ENCODE measurements at places on chromosomes 1 and 21. TPM values are rescaled to one million over a fixed set of nuclear protein-coding genes. Genes with fewer than 3 reads are reported as not detected.
A peak's percentile ranks its signal among the peaks of the same experiment; 100 is the strongest.

Gene NUAK2
- total RNA-seq: 2.0 TPM

Gene FCRL2
- 0.20 TPM for total RNA-seq

Gene CHRNB2
- total RNA-seq: 0.79 TPM

Gene C8B
- total RNA-seq: not detected

Gene CCDC185
- total RNA-seq: not detected

Gene MAP3K21
- total RNA-seq: 1.5 TPM

Gene AMPD1
- total RNA-seq: 8.2 TPM

Gene OR2M4
- total RNA-seq: not detected

Gene OR10R2
- not detected for total RNA-seq

DNA sequence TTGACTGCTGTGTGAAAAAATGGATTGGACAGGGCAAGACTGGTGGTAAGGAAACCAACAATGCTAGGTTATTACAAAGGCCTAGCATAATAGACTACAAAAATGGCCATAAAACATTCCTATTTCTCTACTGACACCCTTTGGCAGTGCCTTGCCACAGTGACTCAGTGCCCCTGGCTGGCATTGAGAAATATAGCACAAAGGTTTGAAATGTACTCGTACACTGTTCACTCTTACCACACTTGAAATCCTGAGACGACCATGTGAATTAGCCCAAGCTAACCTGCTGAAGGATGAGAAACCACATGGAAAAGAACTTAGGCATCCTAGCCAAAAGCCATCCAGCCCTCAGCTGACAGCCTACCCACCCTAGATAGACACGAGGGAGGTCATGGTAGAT is 149.8 kb upstream of the PALMD start:
- no peak for DNase-seq

- DNase-seq: no peak
These were observed 595 bp downstream of the IL10RB start for GRCh38 chr21:33266789-33267135.

DNA sequence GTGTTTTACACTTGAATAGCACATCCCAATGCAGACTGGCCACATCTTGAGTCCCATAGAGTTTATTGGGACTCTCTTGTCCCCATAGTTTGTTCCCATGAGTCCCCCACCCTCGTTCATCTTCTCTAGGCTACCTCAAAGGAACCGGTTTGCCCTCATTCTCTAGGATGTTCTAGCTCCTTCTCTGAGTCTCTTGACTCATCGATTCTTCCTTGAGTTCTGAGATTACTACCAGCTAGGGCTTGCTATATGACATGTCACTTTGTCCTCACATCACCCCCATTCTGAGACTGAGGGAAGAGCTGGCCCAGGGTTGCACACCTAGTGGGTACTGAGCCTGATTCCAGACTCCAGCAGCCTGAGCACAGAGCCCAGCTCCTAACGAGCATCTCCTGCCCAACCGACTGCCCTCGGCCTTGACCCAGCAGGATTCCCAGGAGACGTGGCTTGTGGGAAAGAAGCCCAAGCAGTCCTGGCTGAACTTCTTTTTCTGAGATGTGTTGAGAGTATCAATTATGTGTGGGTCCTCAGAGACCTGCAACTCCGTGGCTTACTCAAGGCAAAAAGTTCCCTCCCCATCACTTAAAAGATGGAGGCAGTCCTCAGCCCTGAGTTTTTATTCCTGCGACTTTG is 42.0 kb downstream of the TMEM51 start:
- no peak for DNase-seq

DNA sequence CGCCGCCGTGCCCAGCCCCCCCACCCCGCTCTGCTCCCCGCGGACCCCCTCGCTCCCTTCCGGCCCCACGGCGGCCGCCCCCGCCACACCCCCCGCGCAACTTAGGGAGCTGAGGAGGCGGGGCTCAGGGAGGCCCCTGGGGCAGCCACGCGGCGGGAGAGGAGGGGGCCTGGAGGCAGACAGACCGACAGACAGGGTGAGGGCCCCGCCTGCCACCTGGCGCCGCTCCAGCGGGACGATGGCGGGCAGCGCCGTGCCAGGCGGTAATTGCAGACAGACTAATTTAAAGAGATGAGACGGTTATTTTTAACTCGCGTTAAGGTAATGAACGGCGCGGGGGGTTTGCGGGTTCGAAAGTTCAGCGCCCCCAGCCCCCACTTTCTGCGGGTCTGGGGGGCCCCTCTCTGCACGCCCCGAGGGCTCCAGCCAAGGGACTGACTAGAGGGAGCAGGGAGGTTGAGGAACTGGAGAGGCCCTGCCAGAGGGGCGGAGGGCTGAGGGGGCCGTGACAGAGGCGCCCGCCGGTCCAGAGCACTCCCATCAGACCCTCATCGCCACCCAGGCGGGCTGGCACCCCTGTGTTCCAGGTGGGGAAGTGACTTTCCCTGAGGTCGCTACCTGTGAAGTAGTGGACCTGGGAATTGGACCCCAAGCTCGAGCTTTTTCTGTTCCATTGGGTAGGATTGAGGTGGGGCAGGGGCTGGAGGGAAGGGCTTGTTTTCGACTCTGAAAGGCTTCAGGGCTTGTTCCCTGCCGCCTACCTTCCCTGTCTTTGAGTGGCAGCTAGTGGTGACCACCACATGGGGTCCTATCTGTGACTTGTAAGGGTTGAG is 5.4 kb downstream of the FOXO6 start:
- peak; percentile 15 for DNase-seq

- DNase-seq: no peak
These were observed 455 bp downstream of the BSDC1 start for GRCh38 chr1:32393832-32394140.
